ENCODE measurements at places on chromosomes 1 and 21.

DNA sequence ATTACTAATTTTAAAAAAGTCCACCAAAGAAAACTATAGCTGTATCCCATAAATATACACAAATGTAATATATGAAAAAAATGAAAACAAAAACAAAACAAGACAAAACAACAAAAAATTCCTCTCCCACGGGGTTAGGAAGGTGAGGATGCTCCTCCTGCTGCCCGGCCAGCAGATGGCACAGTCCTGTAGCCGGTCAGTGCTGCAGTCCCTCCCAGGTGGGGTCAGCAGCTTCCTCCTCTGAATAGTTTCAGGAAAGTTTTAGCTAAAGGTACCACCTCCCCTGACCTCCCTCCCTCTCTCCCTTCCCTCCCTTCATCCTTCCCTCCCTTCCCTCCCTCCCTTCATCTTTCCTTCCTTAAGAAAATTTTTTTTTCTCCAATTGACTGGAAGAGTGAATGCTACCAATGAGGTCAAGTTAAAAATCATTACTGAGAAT, 67.8 kb upstream of the BCL10 start:
- DNase-seq = no peak

DNA sequence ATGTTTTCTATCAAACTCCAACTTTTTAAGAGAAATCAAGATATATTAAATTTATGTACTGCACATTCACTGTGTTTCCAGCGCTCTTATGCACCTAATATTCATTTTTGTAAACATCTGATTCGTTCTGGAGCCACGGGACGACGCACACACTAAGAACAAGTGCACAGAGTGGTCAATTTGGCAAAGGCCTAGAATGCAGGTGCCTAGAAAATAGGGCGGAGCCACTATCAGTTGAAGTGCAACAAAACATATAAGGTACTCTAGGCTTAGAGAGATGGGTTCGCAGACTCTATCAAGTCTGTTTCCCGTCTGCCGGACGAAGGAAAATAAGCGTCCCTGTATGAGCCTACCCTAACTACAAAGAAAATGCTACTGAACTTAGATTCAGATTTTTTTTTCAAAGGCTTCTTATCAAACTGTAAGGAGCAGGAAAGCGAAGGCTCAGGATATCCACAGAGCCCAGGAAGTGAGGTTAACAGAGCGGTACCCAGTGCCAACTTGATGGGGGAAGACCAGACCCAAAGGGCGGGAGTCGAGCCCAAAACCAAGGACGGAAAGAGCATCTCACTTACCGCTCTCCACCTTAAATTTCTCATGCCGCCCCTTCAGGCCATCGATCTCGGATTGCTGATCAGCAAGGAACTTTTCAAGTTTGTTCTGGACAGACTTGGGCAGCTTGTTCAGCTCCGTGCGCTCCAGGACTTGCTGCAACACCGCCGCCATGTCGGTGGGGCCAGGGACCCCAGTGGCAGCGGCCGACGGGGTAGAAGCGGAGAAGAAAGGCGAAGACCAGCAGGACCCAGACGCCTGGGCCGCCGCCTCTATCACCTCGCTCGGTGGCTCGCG, 526 bp downstream of the TPR start:
- DNase-seq = no peak

DNA sequence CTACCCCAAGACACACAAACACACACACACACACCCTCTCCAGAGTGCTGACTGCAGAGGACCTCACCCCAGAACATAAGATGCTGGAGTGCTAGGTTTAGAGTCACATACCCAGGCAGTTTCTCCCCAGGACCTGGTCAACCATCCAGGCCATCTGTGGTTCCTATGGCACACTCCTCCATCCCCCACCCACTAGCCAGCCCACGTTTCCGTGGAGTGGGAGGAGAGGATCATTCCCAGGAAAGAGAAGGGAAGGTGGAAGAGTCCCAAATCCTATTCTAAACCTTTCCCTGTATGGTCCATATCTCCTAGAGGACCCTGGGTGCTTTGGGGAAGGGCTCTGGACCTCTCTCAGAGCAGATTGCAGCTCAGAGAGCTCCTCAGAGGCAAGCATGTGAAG, 1.1 kb downstream of the KCNJ9 start:
- no peak for DNase-seq

GRCh38 chr1:78543941-78544643, 53.3 kb downstream of the PTGFR start:
- no peak for DNase-seq

- no peak for DNase-seq
These were observed 1.3 kb upstream of the IL19 start for GRCh38 chr1:206769304-206769731.

DNA sequence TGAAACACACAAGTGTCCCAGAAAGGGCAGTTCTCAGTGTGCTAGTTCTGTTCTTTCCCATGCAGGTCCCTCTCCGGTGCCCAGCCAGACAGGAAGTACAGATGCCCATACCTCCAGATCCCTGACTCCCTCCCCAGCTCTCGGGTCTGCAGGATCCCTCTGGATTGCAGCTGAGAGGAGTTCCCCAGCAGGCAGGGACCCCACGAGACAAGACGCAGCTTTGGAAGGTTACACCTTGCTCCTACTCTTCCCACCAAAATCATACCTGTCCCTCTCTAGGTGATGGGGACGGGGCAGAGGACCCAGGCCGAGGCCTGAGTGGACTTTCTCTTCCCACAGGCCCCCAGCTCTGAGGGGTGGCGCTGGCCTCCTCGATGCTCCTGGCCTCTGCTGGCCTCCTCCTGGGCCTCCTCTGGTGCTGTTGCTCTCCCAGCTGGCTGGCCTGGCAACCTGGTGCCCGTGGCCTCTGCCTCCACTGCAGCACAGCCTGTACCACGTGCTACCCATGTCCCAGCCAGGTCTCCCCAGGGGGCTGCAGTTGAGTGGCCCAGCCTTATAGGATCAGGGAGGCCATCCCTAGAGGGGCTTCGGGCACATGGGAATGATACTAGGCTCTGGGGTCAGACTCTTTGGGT, 9.4 kb downstream of the LDLRAD2 start:
- no peak for DNase-seq

GRCh38 chr1:26281091-26281958, 1.4 kb downstream of the SH3BGRL3 start:
- no peak for DNase-seq

- DNase-seq = no peak
These were observed 127.0 kb downstream of the LTN1 start for GRCh38 chr21:28865488-28866186.

- DNase-seq = peak; percentile 85
These were observed at the start of gene C1orf56 for GRCh38 chr1:151047591-151047924. C1orf56 (plus strand) TSS chr1:151047751; CDS start chr1:151047848, 97 bp downstream.

DNA sequence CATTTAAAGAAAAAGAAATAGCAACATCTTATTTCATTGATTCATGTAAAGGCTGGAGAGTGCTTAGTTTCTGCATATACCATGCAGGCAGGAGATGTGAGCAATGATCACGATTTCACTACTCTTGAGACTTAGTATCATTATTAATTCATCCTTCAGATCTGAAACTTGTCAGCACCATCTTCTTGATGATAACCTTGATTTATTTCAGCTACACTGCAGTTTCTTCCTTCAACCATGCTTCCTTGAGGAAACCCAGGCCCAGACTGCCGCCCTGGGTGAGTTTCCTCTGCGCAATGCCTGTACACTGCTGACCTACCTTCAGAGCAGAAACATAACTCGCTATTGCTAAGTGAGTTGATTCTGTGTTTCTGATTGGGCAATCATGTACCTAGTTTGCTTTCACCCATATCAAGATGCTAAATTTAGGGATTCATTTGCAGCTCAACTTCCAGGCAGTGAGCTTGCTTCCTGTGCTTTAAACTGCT, 13.5 kb upstream of the BCL10 start:
- DNase-seq = no peak

DNA sequence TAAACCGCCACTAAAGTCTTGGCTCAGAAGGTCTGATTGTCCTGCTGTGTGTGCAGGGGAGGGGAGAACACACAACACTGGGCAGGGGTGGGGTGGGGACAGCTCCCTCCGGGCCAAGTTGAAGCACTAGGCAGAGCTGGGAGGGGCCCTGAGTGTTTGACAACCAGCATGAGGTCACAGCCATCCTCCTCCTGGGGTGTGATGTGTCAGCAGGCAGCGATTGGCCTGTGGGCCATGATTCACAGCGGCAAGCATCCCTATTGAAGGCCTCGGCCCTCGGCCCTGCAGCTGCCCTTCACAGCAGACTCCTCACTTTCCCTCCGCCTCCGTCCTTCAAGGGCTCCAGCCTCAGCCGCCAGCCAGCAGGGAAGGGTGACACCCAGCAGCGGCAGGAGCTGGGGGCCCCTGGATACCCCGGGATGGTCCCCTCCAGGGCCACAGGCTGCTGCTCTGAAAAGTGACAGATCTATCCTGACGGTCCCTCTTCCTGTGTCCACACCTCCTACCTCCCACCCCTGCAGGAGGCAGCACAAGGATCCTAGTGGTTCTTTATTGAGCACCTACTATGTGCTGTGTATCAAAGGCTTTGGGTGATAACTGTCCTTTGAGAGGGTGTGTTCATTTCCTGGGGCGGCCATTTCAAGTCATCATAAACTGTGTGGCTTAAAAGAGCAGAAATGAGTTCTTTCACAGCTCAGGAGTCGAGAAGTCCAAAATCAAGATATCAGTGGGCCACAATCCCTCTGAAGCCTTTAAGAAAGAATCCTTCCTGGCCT, 66.0 kb upstream of the SLC25A33 start:
- DNase-seq = no peak

DNA sequence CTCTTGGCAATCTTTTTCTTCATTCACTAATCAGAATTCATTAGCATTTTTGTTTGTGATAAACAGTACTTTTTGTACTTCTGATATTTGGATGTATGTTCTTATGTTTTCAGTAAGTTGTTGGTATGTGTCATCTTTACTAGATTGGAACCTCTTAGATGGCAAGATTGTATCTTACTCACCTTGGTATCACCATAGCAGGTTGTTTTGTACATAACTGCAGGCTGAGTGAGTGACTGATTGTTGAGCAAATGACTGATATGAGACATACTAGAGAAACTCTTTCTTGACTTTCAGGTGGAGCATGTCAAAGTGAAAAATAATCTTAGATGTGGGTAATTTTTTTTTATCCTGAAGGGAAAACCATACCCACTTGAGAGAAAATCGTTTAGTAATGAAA, 173.7 kb downstream of the CLEC20A start:
- DNase-seq = no peak

DNA sequence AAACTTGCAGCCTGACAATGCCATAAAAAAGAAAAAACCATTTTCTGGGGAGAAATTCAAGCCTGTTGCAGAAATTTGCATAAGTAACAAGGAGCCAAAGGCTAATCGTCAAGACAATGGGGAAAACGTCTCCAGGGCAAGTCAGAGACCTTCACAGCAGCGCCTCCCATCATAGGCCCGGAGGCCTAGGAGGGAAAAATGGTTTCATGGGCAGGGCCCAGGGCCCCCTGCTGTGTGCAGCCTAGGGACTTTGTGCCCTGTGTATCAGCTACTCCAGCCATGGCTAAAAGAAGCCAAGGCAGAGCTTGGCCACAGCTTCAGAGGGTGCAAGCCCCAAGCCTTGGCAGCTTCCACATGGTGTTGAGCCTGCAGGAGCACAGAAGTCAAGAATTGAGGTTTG, 369.5 kb downstream of the NTNG1 start:
- no peak for DNase-seq

- no peak for DNase-seq
These were observed 57.9 kb upstream of the FMOD start for GRCh38 chr1:203408486-203409481.

DNA sequence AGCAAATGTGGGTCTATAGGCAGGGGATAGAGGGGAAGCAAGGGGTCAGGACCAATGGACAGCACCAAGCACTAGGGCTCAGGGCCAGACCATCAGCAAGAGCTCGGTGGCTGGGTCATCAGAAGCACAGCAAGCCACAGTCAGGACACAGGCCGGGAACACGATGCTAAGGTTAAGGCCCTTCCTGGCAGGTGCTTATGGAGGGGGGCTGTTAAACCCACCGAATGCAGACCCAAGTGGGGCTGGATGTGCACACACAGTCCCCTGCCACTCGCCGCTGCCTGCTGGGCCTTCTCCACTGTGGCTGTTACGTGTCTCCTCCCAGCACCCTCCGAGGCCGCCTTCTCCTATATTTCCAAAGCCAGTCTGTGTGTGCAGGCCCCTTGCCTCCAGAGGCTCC, 220.1 kb downstream of the TOMM20 start:
- DNase-seq = no peak

DNA sequence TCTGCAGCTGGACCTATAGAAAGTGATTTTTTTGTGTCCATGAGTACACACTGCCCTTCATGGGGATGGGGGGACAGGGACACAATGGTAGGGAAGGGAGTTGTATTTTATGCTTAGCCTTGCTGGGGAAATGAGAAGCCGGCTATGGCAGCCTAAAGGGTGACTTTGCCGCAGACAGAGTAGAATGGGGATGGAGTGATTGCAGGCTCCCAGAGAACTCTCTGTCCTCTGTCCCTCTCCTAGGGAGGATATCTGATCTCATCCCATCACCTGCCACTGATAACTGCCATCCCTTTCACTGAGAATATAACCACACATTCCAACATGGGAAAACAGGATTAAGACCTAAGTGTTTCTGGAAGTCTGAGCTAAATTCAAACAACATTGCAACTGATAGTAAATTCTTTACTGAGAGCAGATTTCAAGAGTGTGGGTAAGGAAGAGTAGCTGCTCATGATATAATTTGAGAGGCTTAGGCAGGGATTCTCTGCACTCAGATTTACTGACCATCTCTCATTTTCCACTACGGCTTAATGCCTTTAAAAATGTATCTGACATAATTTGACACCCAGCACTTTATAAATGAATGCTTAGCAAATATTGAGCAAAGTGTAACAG, 13.9 kb downstream of the SH2D1B start:
- DNase-seq = no peak

DNA sequence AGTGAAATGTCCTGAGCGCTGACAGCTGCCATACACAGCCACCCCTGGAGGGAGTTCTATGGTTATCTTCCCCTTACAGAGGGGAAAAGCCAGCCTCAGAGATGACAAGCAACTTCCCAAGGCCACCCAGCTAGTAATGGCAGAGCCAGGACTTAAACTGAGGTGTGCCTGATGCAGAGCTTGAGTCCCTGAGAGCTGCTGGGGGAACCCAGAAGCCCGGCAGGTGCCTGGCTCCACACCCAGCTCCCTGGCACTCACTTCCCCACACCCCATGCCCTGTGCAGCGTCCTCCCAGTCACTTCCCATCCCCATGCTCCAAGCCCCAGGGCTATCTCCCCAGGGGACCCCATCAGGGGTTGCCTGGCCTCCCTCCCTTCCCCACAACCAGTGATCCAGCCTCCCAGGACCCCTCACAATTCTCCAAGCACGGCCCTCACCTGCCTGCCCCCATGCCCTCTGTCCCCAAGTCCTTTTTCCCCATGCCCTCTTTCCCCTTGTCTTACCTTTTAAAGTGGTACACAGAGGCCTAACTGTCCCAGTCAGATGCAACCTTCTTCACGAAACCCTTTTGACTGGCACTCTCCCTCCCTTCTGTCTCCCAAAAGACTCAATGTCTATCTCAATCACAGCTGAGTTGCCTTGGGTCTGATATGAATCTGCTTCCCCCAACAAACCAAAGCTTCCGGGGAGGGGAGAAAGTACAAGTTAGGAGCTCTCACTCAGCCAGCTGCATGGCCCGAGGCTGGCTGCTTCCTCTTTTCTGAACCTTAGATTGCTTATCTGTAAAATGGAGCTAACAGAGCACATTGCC, 39.8 kb upstream of the LRP8 start:
- peak; percentile 45 for DNase-seq

All from ecto neural progenitor cell (in vitro differentiated cells).